ENCODE measurements at places on chromosomes 7 and 10. TPM values are rescaled to one million over a fixed set of nuclear protein-coding genes. Genes with fewer than 3 reads are reported as not detected.
A peak's percentile ranks its signal among the peaks of the same experiment; 100 is the strongest.

PCLO gene
- total RNA-seq = 44.4 TPM

CCL24 gene
- not detected for total RNA-seq

EPHA1 gene
- not detected for total RNA-seq

POLR2J2 gene
- 2.8 TPM for total RNA-seq

AFAP1L2 gene
- total RNA-seq = 1.4 TPM

PRSS2 gene
- total RNA-seq = not detected

CCNJ gene
- total RNA-seq = 9.4 TPM

GRCh38 chr7:30028749-30029635, 780 bp downstream of the PLEKHA8 start:
- DNase-seq = peak; percentile 36

DNA sequence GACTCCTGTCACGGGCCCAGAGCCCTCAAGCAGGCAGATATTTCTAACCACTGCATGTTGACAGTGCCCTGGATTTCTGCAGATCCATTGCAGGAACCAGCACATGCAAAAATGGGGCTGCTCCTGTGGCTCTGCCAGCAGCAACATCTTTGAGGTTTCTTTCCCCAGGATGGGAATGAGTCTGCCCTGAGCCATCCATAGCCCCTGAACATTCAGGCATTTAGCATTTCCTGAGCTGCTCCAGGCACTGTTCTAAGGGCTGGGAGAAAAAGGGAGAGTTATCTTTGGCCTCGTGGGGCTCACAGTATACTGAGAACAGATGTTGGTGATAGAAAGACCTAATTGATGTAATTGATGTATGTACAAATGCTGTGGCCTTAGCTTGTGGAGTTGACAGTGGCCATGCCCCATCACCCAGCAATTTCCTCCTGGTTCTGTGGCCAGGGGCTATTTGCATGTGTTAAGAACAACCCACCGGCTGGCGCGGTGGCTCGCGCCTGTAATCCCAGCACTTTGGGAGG, 66.0 kb upstream of the LRRC4 start:
- DNase-seq = no peak

DNA sequence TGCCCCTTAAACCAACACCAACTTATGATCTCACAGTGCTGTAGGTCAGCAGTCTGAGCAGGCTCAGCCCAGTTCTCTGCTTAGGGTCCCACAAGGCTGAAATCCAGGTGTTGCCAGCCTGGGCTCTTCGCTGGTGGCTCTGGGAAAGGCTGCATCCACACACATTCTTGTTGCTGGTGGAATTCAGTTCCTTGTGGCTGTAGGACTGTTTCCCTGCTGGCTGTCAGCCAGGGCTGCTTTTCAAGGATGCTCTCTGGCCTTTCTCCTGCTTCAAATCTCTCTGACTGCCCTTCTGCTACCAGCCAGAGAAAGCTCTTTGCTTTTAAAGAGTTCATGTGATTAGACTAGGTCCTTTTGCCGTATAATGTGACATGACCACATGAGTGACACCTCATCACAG, 15.3 kb downstream of the POLL start:
- no peak for DNase-seq

DNA sequence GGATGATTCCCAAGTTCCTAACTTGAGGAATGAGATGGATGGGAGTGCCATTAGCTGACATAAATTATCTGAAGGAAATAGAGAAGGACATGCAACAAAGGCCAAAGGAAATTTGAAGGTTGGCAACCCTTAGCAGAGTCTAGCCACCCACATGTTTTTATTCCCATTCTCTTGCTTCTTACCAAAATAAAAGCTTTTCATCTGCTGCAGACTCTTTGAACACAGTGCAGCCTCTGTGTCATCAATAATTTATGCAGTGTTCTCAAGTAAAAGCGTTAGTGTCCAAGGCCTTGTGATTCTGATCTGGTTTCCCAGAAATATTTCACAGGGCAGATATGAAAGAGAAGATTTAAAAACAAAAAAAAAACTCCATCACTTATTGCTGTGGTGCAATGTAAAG, 98.5 kb downstream of the ST7 start:
- DNase-seq = no peak

- no peak for DNase-seq
Measured at GRCh38 chr10:132293813-132294520, 13.8 kb downstream of the STK32C start.

- no peak for DNase-seq
Measured at GRCh38 chr7:64868499-64868898, 34.6 kb upstream of the ZNF273 start.

DNA sequence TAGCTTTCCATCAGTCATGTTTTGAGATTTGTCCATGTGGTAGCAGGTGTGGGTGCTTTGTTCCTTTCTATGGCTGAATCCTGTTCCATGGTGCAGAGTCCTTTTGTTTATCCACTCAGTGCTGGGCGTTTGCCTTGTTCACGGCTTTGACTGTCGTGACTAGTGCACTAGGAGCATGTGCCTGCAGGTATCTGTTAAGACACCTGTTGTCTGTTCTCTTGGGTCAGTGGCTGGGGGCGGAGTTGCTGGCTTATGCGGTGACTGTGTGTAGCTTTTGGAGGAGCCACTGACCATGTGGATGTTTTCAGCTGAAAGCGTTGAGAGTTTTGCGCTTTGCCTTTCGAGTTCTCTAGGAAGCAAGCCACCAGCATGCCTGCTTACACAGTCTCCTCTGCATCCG, 573.1 kb upstream of the FOXK1 start:
- no peak for DNase-seq

GRCh38 chr7:157043745-157044144, 33.3 kb upstream of the MNX1 start:
- DNase-seq = no peak

GRCh38 chr10:132450825-132451505, 54.0 kb downstream of the PWWP2B start:
- DNase-seq = no peak

- no peak for DNase-seq
Measured at GRCh38 chr7:26213807-26214515, 12.4 kb downstream of the CBX3 start.

- no peak for DNase-seq
Measured at GRCh38 chr7:18624459-18624858, 128.9 kb downstream of the HDAC9 start.

DNA sequence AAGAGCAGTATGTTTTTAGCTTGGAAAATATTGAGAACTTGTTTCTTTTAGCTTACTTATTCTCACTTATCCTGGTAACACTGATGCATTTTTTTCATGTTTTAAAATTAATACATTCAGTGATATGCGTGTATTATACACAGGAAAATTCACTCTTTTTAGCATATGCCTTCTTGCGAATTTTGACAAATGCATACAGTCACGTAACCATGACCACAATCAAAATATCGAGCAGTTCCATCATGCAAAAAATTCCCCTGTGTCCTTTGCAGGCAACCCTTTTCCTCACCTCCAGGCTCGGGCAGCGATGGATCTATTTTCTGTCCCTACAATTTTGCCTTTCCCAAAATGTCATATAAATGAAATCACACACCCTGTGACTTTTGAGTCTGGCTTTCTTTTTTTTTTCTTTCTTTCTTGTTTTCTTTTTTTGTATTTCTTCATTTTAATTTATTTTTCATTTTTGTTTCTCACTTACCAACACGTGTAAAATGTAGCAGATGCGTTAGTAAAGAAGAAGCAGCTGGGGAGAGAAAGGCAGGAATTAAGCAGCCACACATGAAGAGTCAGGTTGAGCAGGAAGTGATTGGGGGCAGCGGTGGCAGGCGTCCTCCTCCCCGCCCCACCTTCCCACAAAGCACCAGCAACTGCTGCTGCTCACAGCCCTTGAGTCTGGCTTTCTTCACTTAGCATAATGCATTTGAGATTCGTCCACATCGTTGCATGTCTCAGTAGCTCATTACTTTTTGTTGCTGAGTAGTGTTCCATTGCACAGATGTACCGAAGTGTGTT, 29.9 kb downstream of the ADRB1 start:
- no peak for DNase-seq

DNA sequence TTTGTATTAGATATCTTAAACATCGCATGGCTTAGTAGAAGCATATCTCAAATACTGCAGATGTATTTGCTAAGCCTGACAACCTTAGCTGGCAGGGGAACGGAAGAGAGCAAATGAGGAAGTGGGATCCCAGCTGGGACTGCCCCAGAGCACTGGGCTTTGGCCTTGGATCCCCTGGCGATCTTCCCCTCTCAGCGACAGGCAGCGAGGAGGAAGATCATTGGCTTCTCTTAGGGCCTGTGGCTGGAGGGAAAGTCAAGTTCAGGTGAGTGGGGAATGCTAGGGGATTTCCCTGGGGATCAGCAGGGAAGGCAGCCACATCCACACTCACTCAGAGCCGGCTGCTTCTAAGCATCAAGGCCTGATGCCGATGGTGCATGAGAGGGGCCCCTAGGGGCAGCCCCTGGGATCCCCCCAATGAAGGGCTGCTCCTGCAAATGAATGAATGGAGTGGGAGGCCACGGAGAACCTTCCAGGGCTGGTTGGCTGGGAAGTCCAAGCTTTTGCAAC, 42.0 kb downstream of the LYZL2 start:
- no peak for DNase-seq

GRCh38 chr7:101702362-101702850, 73.3 kb upstream of the MYL10 start:
- DNase-seq = no peak

GRCh38 chr10:47364366-47364765, 16.2 kb downstream of the RBP3 start:
- DNase-seq = no peak

DNA sequence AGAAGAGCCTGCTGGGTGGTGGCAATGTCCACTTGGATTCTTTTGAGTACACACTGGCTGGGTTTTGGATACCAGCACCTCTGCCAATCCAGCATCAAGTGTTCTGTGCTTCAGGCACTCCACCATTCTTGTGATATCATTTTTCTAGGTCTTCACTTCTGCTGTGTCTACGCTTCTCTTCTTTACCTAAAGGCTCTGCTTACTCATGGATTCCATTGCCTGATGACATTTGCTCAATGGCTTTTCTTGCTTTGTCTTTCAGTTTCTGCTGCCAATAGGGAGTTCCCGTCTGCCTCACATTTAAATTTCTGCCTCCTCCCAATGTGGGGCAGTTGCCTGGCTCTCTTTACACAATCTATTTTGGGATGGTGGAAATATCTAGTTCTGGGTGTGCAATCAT, 12.7 kb upstream of the PAPSS2 start:
- no peak for DNase-seq

- DNase-seq = no peak
Measured at GRCh38 chr7:128878226-128879105, 15.8 kb downstream of the ATP6V1F start.

- no peak for DNase-seq
Measured at GRCh38 chr10:26046073-26046700, 112.2 kb downstream of the MYO3A start.

- DNase-seq = no peak
Measured at GRCh38 chr7:105992905-105993304, 29.8 kb downstream of the CDHR3 start.

DNA sequence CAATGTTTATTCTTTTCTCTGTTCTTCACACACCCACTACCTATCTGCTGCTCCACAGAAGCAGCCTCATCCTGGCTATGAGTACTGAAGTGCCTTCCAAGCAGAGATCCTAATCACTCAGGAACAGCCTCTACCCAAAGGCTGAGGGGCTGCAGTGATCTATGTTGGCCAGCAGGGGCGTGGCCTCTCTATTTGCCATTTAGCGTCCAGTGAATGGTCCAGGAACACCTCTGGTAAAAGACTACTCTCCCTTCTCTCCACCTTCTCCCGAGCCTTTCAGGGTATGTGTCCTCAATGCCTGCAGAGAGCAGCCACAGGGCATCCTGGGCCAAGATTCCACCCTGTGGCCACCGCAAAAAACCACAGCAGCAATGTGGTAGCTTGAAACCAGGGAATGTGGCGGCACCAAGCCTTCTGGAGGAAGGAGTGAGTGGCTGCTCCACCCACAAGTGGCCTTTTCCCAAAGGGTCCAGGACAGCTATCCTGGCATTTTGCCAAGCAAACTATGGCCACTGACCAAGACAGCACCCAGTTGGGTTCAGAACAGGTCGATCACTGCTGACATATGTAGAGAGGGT, 70.9 kb downstream of the SYPL1 start:
- peak; percentile 62 for DNase-seq

DNA sequence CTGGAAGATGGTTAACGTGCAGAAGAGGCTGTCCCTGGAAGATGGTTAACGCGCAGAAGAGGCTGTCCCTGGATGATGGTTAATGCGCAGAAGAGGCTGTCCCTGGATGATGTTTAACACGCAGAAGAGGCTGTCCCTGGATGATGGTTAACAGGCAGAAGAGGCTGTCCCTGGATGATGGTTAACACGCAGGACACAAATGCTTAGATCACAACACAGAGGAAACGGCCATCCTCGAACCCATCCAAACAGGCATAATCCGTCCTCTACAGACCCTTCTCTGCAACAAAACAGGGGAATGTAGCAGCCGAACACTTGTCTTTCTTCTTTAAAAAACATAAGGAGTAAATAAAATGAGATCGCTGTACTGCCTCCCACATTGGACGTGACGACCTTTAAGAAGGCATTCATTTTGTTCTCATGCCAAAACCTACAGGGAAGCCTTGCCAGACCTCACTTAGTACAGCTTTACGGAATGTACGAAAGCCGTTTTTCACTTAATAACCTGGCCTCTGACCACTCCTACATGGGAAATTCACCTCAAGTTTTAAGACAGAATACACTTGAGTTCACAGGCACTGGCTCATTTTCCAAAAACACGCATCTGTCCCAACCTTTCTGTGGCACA, 245.2 kb downstream of the ZMYND11 start:
- no peak for DNase-seq
